ENCODE measurements at places on chromosomes 5 and 9. TPM values are rescaled to one million over a fixed set of nuclear protein-coding genes. Genes with fewer than 3 reads are reported as not detected.

DNA sequence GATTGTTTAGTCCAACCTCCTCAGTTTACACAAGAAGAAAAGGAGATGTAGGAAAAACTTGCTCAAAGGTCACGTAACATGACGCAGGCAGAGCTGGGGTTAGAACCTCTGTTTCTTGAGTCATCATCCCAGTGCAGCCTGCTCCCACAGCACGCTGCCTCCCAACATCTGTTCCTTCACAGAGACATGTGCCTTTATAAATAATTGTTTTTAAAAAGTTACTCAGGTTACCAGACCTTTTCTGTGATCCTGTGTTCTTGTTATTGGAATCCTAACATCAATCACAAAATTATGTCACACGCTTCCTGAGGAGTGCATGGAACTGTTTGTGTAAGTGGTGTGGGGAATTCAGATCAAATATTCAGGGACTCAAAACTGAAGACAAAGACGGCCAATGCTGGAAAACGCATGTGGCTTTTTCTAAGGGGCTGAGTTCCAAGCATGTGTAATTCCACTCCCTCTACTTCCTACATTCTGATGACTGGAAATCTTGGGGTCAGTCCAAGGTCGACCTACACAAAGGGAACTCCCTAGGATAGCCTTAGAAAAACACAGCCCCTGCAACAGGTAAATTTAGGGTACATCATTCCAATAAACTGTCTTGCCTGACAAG is 184.3 kb downstream of the TSSK1B start:
- DNase-seq: peak; percentile 74

DNA sequence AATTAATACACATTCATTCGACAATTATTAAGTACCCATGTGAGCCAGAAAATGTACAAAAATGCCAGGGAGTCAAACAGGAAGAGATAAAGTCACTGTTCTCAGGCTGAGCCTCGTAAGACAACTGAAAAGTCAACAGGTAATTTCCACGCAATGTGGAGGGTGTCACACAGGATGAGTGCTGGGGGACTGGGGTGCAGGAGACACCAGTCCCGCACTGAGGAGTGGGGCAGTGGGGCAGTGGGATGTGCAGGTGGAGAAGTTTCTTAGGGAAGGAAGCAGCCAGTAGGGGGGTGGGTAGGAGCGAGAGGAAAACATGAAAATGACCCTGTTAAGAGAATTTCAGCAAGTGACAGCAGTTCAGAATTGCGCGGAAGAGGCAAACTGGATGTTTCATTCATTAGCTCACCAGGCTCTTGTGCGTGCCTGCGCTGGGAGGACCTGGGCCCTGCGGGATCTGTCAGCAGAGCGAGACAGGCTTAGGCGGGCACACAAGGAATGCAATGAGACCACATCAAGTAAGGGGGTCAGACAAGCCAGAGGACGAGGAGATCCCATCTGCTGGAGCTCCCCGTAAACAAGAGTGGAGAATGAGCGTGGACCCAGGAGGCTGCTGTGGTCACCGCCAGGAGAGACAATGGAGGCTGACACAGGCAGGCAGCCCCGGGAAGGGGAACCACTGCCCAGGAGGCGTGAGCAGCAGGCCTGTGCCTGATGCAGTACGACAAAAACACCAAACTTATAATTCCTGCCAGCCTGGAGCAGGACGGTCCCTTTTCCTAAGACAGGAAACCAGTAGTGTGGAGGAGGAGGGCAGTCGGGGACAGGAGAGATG is 21.0 kb downstream of the CAMSAP1 start:
- no peak for DNase-seq

DNA sequence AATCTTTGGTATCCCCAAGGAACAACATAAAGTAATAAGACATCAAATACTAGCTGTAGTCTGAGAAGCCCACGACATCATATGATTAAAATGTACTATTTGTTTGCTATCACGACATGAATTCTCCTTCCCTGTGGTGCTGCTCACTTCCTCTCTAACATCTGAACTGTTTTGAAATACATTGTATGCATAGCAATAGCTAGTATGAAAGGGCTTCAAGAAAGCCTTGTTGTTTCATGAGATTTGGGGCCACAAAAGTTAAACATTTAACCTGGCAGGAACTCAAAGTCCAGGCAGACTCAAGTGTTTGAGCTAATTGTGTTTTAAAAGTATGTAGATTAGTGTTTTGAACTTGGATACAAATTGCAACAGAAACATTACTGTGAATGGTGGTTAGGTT is 237.4 kb upstream of the PTGER4 start:
- DNase-seq: no peak

GRCh38 chr5:38319491-38319890 is 61.1 kb downstream of the EGFLAM start:
- no peak for DNase-seq

DNA sequence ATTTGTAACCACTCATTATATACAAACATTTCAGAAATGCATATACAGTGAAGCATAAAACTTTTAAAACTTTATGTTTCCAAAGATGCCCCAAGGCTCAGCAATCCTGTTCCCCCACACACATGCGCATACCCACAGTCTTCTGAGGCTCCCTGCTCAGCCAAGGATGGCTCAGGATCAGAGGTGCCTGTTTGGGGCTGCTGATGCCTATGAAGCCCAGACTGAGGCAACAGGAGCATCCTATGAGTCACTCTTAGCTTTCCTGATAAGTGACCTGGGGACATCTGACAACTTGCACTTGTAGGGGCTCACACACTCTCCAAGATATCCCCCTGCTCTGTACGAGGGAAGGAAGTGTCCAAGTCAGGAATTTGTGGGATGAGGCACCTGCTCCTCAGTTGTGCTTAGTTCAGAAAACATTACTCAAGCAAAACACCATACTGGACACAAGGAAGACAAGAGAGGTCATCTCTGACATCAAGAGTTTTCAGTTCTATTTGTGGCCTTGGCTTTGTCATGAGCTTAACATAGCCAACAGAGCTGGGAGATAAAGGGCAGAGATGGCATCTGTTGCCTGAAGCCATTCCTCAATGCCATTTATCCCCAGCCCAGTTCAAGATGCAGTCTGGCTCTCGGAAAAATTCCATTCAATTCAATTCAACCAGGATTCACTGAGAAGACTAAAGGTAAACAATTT is 62.3 kb downstream of the NIPSNAP3B start:
- no peak for DNase-seq

DNA sequence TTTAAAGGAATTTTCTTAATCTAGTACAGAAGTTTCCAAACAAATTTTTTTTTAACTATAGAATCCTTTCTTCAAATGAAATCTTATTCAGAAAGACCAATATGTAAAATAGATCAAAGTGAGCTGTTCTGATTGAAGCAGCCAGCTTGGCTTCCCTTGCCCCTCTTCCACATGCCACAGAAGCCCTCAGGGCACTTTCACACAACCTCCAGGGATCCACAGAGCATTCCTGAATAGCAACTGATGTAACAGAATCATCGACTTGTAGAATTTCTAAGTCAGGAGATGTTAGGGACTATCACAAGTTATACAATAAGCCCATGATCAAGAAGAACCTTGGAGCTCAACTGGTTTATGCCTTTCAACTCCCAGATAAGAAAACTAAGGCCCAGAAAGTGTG is 427.8 kb upstream of the C9orf72 start:
- DNase-seq: no peak

GRCh38 chr9:15846611-15847010 is 293.8 kb downstream of the CCDC171 start:
- DNase-seq: no peak

DNA sequence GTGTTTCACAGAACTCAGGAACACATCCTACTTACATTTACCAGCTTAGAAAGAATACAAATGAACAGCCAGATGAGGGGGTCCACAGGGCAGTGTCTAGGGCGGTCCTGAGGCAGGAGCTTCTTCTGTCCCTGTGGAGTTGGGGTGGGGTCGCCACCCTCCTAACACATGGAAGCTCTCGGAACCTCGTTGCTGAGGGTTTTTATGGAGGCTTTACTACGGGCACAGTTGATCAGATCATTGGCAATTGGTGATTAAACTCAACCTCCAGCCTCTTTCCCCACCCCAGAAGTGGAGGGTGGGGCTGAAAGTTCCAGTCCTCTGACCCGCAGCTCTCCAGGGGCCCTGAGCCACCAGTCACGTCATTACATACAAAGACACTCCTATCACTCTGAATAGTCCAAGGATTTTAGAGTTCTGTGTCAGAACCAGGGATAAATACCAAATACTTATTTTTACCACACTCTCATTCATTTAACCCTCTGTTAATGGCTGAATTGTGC is 156.9 kb downstream of the COL23A1 start:
- no peak for DNase-seq

- no peak for DNase-seq
Observed at GRCh38 chr5:169115461-169116124, 185.3 kb downstream of the SLIT3 start.

DNA sequence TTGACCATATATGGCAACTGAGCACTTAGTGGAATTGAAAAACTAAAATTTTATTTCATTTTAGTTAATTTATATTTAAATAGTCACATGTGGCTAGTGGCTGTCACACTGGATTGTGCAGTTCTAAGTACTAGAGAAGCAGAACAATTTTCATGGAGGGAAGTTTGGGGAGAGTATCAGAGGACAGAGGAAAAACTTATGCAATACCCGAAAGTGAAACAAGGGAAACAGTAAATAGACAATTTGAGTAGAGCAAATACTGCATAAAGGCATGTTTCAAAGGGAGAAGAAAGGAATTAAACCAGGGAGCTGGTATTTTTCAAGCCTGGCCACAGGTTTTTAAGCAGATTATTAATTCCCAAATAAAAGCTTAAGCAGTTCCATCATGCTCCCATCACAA is 590.5 kb upstream of the RORB start:
- DNase-seq: no peak

DNA sequence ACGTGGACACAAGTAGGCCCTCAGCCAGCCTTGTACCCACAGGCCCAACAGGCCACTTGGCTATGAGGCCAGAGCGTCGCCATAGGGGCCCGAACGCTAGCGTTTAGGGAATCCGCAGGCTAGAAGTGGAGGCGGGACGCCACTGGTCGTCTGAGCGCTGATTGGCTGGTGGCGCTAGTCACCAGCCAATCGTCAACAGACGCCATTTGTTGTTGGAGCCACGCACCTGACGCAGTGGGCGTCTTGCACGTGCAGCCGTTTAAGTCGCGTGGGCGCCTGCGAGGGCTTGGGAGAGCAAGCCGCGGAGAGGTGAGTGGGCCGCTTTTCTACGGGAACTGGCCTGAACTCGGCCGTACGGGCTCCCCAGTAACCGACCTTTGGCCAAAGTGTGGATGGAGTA is at the start of gene DDX4:
TSS of gene DDX4 (plus strand) at position 269 of the 400 bp plus-strand sequence. CDS start 903 bp downstream, outside the sequence.
- no peak for DNase-seq

DNA sequence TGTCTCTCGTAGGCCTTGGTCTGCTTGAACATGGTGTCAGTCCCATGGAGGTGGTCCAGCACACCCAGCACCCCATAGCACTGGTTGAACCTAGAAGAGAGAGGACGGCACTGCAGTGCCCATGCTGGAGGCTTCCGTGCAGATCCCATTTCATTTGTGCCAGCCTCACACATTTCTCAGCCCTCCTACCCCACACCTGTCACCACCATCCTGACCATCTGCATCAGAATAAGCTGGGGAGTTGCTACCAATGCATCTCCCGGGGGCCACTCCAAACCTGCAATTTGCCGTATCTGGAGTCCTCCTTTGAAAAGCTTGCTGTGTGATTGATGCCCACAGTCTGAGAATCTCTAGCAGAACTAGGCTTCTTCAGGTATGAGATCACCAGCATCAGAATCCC is 30.0 kb downstream of the FAXDC2 start:
- no peak for DNase-seq

DNA sequence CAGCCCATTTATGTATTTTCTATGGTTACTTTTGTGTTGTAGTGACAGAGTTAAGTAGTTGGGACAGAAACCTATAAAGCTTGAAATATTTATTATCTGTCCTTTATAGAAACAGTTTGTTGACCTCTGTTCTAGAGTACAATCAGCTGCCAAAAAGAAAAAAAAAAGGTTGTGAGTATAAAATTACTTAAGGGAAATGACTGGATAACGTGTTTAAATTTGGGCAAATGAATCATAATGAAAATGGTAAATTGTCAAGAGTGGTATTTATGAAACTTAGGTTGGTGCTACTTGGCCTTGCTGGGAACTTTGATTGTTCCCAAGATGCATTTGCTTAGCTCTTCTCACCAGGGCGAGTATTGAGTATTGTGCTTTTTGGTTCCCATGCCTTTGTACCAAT is 70.2 kb upstream of the IL6ST start:
- no peak for DNase-seq

DNA sequence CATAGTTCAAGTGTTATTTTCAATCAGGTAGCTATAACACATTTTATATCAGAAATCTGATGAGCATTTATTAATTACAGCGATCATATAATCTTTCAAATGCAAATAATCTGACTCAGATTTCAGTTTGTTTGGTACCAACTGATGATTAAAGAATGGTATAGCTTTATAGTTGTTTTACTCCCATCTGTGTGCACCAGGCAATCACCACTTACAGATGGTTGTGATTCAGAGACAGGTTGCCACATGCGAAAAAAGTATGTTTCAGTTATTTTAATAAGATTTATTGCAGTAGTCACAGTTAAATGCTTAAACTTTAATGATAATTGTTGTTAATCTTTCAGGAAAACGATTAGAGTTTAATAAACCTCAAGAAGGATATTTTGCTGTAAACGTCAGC is 155.1 kb upstream of the ARRDC3 start:
- DNase-seq: no peak

- peak; percentile 44 for DNase-seq
Observed at GRCh38 chr5:6201631-6202030, 176.7 kb downstream of the MED10 start.

GRCh38 chr5:139272471-139273321 is 20.8 kb upstream of the MATR3 start:
- peak; percentile 83 for DNase-seq

DNA sequence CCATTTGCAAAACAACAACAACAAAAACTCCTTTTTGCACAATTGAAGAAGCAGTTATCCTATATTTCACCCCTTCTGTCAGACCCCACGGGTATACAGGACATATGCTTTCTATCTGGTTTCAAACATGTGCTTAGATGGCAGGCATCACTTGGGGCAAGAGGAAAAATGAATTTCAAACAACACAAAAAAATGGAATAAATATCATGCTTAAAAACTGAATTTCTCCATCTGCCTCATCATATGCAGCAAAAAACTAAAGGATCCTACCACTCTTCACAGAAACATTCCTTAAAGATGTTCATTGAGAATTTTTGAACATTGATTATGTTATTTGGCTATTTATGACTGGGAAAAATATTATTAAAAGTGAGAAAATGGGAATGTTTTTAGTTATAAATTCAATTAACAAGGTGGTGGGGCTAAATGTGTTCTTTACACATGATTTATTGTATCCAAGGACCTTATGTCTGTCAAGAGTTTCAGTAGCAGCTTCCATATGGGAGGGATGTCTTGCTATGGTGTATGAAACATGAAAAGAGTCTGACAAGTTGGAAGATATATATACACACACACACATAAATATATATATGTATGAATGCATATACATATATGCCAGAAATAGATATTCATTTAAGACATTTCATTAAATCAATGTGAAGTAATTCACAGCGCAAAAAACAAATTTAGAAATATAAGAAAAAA is 358.0 kb downstream of the CDH12 start:
- DNase-seq: no peak

Gene SLC45A2
- not detected for total RNA-seq

Gene PCDHGA7
- 0.42 TPM for total RNA-seq

Gene POU5F2
- total RNA-seq: 0.57 TPM

Gene PLEKHG4B
- total RNA-seq: 9.0 TPM

Gene TMOD1
- 3.9 TPM for total RNA-seq

Gene PROB1
- total RNA-seq: 0.17 TPM

Gene BDP1
- total RNA-seq: 20.5 TPM

Gene HSPB3
- 1.3 TPM for total RNA-seq

Gene ALDOB
- not detected for total RNA-seq

Gene TTC33
- total RNA-seq: 14.7 TPM

Gene PLPP1
- 45.2 TPM for total RNA-seq

Gene SLC27A6
- 1.1 TPM for total RNA-seq
